ENCODE measurements at places on chromosomes 12 and 14.

DNA sequence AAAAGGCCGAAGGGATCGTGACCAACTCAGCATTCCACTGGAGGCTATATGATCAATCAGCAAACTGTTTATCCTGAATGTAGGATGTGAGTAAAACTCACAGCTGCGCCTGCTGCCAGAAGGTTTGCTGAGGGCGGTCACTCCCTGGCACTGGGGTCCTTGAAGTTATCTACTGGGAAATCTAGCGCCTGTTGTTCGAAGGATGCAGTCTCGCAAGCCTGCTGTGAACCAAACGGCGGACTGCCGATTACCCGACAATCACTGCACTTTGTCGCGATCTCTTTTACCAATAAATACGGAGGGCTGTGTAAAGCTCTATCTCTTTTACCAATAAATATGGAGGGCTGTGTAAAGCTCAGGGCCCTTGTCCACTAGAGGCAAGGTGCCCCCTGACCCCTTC, 12.9 kb downstream of the DDX51 start:
- no peak for DNase-seq

DNA sequence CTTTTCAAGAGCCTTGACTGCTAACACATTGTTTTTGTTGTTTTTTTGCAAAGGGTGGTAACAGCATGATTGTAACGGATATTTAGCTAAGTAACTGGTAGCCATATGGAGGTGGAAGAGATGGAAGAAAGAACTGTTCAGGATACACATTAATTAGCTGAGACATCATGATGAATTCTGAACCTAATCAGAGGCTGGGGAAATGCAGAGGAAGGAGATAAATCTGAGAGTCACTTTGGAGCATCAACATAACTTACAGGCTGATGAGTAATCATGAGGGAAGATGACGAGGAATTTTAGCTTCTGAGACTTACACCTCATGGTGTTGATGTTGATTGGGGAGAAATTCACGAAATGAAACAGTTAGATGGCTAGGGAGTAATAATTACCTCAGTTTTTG, 62.3 kb downstream of the NIN start:
- no peak for DNase-seq

- DNase-seq, result no peak
These were observed 42.6 kb upstream of the FOXJ2 start for GRCh38 chr12:7989827-7990491.

GRCh38 chr12:54937376-54937775, 47.2 kb downstream of the TESPA1 start:
- DNase-seq, result no peak

DNA sequence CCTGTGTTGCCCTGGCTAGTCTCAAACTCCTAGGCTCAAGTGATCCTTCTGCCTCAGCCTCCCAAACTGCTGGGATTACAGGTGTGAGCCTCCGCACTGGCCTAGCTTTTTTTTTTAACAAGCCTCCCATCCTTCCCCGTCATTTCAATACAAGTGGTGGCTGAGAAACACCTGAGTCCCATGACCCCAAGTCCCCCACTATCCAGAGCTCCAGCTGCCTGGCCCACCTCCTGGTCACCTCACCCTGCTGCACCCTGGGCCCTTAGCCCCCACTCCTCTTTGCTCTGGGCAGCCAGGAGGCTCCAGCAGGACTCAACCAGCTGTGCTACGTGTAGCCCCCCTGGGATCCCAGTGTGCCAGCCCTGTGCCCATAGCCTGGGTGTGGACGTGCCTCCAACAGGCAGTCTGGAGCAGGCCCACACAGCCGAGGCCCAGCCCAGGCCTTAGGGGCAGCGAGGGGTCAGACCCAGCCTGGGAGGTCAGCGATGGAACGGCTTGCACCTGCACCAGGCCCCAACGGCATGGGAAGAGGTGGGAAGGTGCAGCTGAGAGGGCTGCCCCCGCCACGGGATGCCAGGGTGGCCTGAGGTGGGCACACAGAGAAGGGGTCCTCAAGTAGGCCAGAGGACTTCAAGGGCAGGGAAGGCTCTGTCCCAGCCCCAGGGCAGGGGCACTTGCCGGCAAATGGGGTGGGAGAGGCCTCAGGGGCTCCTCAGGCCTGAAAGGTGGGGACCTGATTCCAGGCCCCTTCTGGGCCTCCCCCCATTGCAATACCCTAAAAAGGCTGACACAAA, 6.5 kb downstream of the AHNAK2 start:
- DNase-seq, result no peak

- no peak for DNase-seq
These were observed 661.8 kb downstream of the DIO2 start for GRCh38 chr14:79549515-79549914.

GRCh38 chr14:89767861-89768268, 186.7 kb downstream of the EFCAB11 start:
- no peak for DNase-seq

GRCh38 chr12:20127413-20127812, 240.9 kb upstream of the PDE3A start:
- no peak for DNase-seq
